ENCODE measurements at places on chromosomes 5 and 9. TPM values are rescaled to one million over a fixed set of nuclear protein-coding genes. Genes with fewer than 3 reads are reported as not detected.

Gene PPP3R2
- not detected for total RNA-seq

Gene FRMPD1
- under 0.01 TPM for total RNA-seq

Gene GRIA1
- 1.3 TPM for total RNA-seq

Gene GRXCR2
- total RNA-seq: not detected

Gene RGMB
- total RNA-seq: 40.4 TPM

Gene ADGRV1
- total RNA-seq: 0.39 TPM

Gene GDNF
- 0.04 TPM for total RNA-seq

Gene SLC6A18
- not detected for total RNA-seq

Gene OR2S2
- not detected for total RNA-seq

Gene DIRAS2
- total RNA-seq: not detected

Gene OR2Y1
- total RNA-seq: not detected

Measured in hair follicular keratinocyte (primary cell).